Smooth muscle cell of the umbilical artery (primary cell): ENCODE measurements at places on chromosomes 5 and 9. TPM values are rescaled to one million over a fixed set of nuclear protein-coding genes. Genes with fewer than 3 reads are reported as not detected.

Gene TCERG1
- 31.2 and 50.7 TPM in 2 replicates for total RNA-seq

Gene SKP1
- 298 and 517 TPM in 2 replicates for total RNA-seq

Gene MYMK
- not detected in 2 replicates for total RNA-seq

Gene PTGER4
- total RNA-seq: 1.5 and 2.7 TPM in 2 replicates

Gene ROPN1L
- 0.14 and 0.30 TPM in 2 replicates for total RNA-seq

Gene PCDHGB7
- 8.3 and 10.1 TPM in 2 replicates for total RNA-seq

Gene NTRK2
- total RNA-seq: under 0.01 TPM in 2 replicates

Gene FABP6
- total RNA-seq: 0.55 TPM in 1 of 2 replicates, not detected in the other

Gene ECSCR
- 0.30 and 0.74 TPM in 2 replicates for total RNA-seq

Gene ARID3C
- 0.18 TPM in 1 of 2 replicates, not detected in the other for total RNA-seq

Gene F2RL1
- total RNA-seq: 4.8 and 15.1 TPM in 2 replicates

Gene TMEM232
- 1.7 and 3.9 TPM in 2 replicates for total RNA-seq

Gene TPPP
- 0.30 and 0.37 TPM in 2 replicates for total RNA-seq

Gene PCDHGB3
- total RNA-seq: 6.5 and 6.8 TPM in 2 replicates

Gene RANBP6
- 43.7 and 52.5 TPM in 2 replicates for total RNA-seq

Gene OLFML2A
- 2.1 TPM in 2 replicates for total RNA-seq

Gene ALDH1A1
- total RNA-seq: 141 and 164 TPM in 2 replicates

Gene GABRA6
- total RNA-seq: not detected in 2 replicates

Gene TAF11L10
- not detected in 2 replicates for total RNA-seq
